ENCODE measurements at places on chromosomes 7 and 10.

DNA sequence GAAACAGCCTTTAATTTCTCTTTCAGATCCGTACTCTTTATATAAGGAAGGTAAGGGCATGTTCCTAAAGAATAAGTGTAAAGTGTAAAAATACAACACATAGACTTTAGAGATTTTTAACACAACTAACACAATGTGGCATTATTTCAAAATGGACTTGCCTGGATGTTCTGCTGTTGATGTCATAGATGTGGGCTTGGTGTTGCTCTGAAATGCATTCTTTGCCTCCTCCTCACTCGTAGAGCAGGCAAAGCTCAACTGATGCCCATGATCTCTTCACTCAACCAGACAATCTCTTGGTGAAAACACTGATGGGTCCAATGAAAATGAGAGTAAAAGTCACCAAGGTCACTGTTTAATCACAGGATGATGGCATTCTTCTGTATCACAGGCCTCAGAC, 174.2 kb upstream of the TCERG1L start:
- DNase-seq, result no peak

DNA sequence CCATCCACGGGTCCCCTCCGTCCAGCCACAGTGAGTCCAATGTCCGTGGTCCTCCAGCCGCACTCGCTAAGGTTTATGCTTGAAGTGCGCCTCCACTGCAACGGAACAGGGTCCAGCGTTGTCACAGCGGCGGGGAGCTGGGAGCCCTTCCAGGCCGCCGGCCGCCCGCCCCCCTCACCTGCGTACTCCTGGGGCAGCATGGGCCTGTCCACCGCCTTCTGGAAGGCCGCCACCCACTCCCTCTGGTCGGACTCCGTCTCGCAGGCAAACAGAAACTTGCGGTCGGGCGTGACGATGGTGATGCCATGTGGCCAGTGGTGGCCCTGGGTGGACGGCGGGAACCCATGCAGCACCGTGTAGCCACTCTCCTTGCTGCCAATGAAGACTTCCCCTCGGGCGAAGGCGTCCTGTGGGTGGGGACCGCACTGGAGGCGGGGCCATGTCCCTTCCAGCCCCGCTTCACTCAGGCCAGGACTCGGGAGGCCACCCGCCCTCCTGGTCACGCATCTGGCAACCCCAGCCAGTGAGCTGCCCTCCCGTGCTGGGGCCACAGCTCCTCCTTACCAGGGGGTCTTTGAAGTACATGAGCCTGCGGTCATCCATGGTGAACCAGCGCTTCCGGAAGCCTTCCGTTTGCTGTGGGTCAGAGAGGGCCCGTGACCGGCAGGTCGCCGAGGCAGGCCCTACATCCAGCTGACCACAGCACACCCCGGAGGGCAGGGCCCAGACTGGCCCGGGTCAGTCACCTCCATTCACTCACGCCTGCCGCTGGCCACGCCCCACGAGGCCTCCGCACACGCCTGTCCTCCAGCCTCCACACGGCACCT, 22.7 kb downstream of the GET4 start:
- no peak for DNase-seq

DNA sequence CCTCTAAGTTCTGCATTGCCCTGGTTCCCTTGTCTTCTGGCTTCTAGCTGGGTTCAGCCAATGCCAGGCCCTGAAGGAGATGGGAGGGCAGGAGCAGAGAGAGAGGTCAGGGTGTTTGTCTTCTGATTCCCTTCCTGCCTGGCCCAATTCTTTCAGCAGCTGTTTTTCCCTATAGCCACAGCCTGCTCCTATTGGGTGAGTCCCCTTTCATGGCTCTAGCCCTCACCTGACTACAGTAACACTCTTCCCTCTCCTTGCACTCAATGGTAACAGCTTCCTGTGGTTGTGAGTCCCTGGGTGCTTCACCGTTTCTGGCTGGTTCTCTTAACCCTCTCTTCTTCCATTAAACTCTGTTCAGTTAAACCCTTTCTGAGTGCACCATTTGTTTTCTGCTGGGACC, 17.1 kb downstream of the NPFFR1 start:
- DNase-seq, result no peak

GRCh38 chr10:86520871-86521677, 518 bp downstream of the WAPL start:
- peak; percentile 19 for DNase-seq

DNA sequence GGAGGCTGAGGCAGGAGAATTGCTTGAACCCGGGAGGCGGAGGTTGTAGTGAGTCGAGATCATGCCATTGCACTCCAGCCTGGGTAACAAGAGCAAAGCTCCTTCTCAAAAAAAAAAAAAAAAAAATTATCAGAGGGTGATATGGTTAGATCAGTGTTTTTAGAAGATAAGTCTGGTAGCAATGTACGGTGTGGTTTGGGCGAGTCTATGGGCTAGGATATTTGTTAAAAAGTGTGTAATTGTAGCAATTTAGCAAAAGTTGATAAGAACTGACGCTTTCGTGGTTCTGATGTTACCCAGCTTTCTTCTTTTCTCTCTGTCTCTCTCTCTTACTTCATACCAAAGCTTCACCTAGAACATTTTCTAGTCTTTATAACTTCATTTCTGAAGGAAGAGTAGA, 6.9 kb upstream of the CYP51A1 start:
- no peak for DNase-seq

- DNase-seq, result peak; percentile 41
These were observed 21.0 kb upstream of the EPC1 start for GRCh38 chr10:32367793-32368453.

- DNase-seq, result no peak
These were observed 4.5 kb upstream of the ZNF438 start for GRCh38 chr10:31036209-31036608.
